ENCODE measurements at places on chromosomes 2 and 18.

GRCh38 chr2:235191978-235192377 is 240.2 kb downstream of the SH3BP4 start:
- DNase-seq = no peak

GRCh38 chr18:10308154-10308553 is 146.3 kb upstream of the APCDD1 start:
- no peak for DNase-seq

DNA sequence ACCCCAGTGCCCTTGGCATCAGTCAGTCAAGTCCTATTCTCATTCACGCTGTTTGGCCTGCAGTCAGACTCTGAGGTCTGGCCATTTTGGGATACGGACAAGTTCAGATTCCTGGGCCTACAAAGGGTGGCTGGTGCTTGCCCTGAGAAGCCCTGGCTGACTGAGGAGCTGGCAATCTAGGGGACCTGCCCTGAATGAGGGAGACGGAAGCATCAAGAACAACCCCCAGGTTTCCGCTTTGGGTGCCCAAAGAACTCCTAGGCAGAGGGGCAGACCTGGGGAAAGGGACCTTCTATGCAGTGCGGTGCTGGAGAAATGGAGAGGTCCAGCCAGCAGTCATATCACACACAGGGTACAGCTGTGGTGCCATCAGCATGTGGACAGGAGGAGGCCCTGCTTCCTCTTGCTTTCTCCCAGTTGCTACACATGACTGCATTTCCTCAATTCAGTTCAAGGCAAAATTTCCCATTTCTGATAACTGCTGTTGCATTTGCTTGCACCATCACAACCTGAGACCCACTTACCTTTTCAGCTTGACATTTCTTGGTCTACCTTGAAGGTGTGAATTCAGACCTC is 70.9 kb upstream of the LGALSL start:
- no peak for DNase-seq

DNA sequence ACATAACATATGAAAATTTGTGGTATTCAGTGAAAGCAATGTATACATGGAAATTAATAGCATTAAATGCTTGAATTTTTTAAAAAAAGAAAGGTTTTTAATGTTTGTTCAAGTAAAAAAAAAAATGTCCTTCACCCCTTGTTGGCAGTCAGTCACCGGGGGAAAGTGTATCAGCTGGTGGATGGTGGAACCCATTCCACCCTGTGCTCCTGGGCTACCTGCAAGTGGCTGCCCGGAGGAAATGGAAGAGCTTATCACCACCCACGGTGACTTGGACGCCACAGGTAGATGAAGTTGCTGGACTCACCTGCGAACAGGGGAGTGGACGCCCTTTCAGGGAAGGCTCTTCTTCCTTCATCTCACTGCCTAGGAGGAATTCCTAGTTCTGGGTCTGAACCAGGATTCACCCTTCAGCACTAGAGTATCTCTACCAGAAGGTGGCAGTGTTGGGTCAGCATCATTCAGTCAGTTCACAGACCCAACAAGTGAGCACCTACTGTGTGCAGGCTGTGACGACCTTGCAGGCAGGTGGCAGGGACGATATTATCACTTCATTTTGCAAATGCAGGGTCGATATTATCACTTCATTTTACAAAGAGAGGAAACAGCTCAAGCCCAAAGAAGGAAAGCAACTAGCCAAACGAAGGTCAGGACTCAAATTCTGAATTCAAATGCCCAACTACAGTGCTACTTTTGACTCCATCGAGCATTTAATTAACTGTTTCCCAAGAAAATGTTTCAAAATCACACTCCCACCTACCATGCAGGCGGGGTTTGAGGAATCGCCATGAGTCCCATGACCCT is 35.8 kb downstream of the CIB4 start:
- DNase-seq = no peak

GRCh38 chr2:132400169-132400900 is 16.3 kb upstream of the GPR39 start:
- no peak for DNase-seq
